ENCODE measurements at places on chromosomes 3 and 15.

DNA sequence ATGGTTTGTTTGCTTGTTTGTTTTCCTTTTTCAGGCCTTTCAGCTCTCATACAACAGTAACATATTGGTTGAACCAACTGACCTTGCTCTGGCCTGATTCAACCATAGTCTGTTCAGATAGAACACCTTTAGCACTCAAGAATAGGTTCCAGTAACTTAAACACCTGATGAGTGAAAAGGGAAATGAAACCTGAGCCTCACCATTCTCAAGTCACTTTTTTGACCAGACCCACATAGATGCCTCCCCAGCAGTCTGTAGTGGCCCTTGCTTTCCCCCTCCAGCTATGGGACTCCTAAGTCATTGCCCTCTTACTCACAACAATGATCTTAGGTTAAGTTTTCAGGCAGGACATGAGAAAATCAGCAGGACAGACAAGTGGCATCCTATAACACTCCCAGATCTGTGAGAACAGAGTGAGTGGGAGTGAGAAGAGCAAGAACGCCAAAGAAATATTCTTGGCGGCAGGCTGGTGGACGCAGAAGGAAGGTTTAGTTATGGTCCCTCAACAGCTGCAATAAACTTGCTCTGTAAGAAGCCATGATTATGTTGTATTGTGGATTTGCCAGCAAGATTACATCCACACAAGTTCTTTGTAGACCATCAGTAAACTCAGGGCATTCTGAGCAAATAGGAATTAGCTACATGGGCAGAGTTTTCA, 367.5 kb downstream of the MECOM start:
- DNase-seq: no peak

DNA sequence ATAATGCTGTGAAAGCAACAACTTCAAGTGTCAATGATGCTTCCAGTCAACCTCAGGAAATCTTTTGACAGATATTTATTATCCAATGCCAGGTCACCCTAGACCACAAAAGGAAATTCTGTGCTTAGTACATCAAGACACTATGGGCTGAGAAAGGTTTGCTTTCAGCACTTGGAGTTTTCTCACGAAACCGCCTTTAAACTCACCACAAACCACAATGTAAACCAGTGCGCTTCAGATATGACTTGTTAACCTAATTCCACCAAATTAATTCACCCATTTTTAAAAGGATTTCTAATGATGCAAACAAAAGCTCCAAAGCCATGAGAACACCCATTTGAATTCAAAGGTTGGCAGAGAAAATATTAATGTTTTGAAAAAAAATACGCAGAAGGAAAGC, 292.9 kb upstream of the NR2F2 start:
- peak; percentile 90 for DNase-seq

DNA sequence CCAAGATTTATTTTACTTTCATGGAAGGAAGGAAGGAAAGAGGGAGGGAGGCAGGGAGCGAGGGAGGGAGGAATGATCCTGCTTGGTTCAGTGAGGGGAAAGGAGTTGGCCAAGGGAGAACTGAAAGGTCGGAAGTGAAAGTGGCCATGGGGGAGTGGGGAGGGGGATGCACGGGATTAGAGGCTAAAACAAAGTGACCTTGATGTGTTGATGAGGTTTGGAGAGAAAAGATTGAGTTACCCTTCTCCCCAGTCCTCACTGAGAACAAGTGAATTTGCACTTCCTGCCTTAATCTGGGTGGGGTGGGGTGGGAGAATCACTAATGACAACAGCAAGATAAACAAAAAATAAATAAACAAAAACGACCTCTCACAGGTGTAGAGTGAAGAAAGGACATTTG, 212.0 kb upstream of the TLE3 start:
- no peak for DNase-seq

GRCh38 chr15:87744815-87745214, 511.7 kb downstream of the NTRK3 start:
- no peak for DNase-seq

DNA sequence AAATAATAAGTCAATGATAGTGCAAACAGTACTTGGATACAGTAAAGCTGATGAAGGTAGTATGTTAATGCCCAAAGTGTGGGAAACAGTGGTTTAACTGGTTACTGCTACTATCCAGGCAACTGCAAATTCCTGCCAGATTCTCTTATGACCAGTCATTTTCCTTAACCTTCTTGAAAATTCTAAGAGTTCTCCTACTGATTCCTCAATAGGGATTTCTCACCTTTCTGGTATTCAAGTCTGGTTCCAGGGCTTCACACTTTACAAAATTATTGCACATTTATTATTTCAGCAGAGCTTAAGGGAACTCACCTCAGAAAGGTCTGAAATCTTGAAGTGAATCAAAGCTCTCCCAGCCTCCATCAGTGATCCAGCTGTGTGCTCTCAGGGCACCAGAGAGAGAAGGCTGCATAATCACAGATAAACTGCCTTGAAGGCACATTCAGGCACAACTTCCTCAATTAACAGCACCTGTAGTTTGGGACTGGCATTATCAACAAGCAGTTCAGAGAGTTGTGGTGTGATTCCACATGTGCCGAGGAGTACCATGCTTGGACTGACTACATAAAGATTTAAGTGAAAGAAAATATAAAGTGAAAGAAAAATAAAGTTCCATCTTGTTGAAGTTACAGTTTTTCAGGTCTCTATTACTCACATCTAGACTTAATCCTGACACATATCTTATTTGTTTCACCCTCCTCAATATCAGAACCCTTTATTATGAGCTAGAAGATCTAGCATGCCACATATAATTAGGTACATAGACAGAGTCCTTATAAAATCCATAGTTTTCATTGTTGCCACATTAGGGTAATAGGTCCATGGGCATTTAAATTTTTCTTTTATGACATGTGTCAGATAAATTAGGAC, 59.5 kb upstream of the TIPARP start:
- DNase-seq: no peak
